ENCODE measurements at places on chromosomes 3 and 15.
A peak's percentile ranks its signal among the peaks of the same experiment; 100 is the strongest.

GRCh38 chr3:183430325-183430957 lies 2.0 kb upstream of the MCF2L2 start:
- no peak for DNase-seq

DNA sequence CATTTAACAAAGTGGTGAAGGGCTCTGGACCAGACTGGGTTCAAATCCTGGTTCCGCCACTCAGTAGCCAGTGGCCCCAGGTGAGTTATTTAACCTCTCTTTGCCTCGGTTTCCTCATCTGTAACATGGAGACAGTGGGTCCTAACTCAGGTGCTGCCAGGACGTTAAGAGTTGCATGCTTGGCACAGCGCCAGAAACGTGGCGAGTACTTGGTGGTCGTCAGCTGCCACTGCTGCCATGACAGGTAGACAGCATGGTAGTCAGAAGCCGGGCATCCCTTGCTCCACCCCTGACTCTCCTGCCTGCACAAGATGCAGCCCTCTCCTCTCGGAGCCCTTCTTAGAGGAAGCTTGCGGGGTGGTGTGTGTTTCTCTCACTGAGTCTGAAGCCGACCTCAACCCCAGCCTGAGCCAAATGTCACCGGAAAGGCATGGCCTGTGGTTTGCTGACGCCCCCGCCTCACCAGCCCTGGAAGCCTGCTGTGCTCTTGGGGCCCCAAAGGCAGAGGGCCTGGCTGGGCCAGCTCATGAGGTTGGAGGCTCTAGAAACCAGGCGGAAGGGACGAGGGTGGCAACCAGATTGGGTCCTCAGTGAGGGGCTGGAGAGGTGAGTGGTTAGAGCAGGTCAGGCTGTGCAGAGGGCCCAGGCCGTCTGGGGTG lies 160.8 kb upstream of the TLE3 start:
- no peak for DNase-seq

DNA sequence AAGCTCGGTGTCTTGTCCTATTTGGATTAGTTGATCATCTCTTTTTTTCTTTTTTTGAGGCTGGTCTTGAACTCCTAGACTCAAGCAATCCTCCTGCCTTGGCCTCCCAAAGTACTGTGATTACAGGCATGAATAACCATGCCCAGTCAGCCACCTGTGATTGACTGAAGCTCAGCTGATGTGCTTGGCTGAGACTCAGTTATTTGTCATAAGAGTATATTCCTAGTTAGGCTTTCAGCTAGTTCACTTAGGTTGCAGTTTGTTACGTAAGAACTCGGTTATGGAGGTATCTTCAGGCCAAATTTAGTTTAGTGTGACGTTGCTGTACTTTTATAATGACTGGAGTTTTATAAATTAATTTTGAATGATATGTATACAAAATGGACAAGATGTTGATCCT lies 365.0 kb downstream of the SV2B start:
- DNase-seq: no peak

- DNase-seq: no peak
Observed at GRCh38 chr3:107911337-107912000, 179.4 kb downstream of the CD47 start.

GRCh38 chr15:83570756-83571155 lies 83.2 kb upstream of the ADAMTSL3 start:
- DNase-seq: no peak

- no peak for DNase-seq
Observed at GRCh38 chr3:71579935-71580406, 3.6 kb downstream of the FOXP1 start.

GRCh38 chr3:64129581-64129980 lies 95.7 kb downstream of the PRICKLE2 start:
- peak; percentile 92 for DNase-seq

GRCh38 chr3:45861043-45861719 lies 19.3 kb upstream of the LZTFL1 start:
- no peak for DNase-seq

- DNase-seq: no peak
Observed at GRCh38 chr3:106197532-106198194, 328.9 kb upstream of the CBLB start.

GRCh38 chr3:98180319-98180890 lies 13.9 kb downstream of the OR5H15 start:
- no peak for DNase-seq

- no peak for DNase-seq
Observed at GRCh38 chr15:60648928-60649679, 170.2 kb upstream of the ICE2 start.

DNA sequence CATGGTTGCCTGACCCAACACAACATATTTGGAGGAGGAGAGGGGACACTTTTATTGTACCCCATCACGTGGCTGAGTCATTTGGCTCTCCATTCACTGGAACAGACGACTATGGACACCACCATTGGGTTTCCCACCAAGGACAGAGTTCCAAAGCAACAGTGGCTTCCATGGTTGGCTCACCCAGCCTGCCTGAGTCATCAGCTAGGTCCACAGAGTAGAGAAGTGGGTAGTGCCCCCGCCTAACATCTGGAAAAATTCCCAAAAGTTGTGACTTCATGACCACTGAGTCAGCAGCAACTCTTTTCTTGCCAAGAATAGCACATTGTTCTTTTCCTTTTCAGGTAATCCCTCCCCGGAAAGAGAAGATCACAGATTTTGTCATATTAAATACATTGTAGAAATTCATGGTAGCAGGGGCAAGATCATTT lies 3.0 kb upstream of the PPP1R2 start:
- DNase-seq: no peak

GRCh38 chr15:80558631-80559319 lies 136.3 kb upstream of the ABHD17C start:
- no peak for DNase-seq

- DNase-seq: no peak
Observed at GRCh38 chr15:48062148-48062872, 58.5 kb upstream of the SLC24A5 start.

GRCh38 chr3:6508410-6508759 lies 352.5 kb upstream of the GRM7 start:
- no peak for DNase-seq

DNA sequence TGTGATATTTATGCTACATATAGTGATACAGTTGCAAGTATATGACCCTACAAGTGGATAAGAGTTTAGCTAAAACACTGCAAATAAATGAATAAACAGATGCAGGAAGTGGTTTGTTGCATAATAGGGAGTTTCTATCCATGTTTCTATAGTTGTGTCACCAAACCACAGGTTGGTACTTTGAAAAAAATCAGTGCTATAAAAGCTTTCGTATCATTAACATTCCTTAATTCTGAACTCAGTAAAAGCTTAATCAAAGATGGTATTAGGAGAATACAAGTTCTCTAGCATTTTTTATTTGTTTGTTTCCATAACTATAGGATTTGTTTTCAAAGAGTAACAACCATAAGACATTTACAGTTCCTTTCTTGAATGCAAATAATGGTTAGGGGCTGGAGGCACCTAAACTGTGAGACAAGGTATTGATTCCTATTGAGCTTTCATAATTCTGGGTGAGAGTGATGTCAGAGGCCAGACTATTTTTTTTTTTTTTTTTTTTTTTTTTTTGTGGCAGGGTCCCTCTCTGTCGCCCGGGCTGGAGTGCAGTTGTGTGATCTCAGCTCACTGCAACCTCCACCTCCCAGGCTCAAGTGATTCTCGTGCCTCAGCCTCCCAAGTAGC lies 29.6 kb downstream of the CPOX start:
- DNase-seq: no peak

DNA sequence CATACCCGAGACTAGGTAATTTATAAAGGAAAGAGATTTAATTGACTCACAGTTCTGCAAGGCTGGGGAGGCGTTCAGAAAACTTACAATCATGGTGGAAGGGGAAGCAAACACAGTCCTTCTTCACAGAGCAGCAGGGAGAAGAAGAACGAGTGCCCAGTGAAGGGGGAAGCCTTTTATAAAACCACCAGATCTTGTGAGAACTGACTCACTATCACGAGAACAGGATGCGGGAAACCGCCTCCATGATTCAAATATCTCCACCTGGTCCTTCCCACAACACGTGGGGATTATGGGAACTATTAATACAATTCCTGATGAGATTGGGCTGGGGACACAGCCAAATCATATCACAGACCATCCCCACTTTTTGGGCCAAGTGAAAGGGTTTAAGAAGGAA lies 58.8 kb upstream of the CTXND1 start:
- no peak for DNase-seq

DNA sequence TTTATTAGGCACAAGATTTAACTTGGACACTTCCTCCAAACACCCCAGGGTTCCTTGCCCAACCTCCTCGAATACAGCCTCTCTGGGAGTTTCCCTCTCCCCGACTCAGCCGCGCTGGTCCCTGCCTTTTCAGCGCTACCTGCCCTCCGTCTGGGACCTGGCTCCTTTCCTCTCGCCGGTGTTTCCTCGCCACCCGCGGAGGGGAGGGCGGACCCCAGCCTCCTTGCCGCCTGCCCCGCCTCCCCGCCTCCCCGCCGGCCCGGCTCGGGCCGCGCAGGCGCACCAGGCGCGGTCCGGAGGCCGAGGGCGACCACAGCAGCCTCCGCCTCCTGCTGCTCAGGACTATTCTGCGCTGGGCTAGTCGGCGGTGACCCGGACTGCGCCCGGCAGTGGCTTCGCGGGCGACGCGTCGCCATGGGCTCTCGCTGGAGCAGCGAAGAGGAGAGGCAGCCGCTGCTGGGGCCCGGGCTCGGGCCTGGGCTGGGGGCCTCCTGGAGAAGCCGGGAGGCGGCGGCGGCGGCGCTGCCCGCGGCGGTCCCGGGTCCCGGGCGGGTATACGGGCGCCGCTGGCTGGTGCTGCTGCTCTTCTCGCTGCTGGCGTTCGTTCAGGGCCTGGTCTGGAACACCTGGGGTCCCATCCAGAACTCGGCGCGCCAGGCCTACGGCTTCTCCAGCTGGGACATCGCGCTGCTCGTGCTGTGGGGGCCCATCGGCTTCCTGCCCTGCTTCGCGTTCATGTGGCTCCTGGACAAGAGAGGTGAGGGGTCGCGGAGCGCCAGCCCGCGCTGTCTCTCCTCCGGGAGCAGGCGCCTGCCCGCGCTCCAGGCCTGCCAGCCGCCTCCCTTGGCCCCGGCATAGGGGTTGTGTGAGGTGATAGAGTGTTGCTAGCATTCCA lies at the start of gene SLC49A4:
Gene SLC49A4, plus strand, starts transcription at position 291 of the 895 bp plus-strand sequence. Its CDS starts 124 bp downstream, at position 415.
- peak; percentile 86 for DNase-seq

DNA sequence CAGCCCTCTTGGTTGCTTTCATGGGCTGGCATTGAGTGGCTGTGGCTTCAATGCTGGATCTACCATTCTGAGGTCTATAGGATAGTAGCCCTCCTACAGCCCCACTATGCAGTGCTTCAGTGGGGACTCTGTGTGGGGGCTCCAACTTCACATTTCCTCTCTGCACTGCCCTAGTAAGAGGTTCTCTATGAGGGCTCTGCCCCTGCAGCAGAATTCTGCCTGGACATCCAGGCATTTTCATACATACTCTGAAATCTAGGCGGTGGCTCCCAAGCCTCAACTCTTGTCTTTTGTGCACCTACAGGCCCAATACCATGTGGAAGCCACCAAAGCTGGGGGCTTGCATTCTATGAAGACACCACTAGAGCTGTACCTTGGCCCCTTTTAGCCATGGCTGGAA lies 195.8 kb downstream of the IGSF11 start:
- DNase-seq: no peak

- no peak for DNase-seq
Observed at GRCh38 chr3:4471907-4472306, 4.8 kb upstream of the SUMF1 start.

Measured in WERI-Rb-1 (cell line).